ENCODE measurements at places on chromosomes 11 and 22.

- DNase-seq = no peak
Measured at GRCh38 chr22:47053726-47054141, 291.3 kb downstream of the TBC1D22A start.

DNA sequence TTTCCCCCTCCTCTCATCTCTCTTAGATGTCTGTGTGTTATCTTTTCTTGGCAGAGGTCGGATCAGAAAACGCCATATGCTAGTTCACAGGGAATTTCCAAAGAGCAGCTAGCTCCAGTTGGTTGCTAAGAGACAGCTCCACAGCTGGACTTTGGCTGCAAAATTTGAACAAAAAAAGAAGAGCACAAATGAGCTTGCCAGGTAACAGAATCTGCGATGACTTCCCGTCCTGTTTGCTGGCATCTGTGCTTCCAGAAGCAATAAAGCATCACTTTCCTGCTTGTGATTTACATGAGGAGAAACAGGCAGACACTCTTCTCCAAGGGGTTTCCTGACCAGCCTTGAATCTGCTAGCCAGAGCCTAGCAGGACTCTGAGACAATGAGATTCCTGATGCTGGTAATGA, 596.0 kb upstream of the B3GAT1 start:
- no peak for DNase-seq

- DNase-seq = no peak
Measured at GRCh38 chr11:114664641-114665040, 13.7 kb upstream of the NXPE2 start.

DNA sequence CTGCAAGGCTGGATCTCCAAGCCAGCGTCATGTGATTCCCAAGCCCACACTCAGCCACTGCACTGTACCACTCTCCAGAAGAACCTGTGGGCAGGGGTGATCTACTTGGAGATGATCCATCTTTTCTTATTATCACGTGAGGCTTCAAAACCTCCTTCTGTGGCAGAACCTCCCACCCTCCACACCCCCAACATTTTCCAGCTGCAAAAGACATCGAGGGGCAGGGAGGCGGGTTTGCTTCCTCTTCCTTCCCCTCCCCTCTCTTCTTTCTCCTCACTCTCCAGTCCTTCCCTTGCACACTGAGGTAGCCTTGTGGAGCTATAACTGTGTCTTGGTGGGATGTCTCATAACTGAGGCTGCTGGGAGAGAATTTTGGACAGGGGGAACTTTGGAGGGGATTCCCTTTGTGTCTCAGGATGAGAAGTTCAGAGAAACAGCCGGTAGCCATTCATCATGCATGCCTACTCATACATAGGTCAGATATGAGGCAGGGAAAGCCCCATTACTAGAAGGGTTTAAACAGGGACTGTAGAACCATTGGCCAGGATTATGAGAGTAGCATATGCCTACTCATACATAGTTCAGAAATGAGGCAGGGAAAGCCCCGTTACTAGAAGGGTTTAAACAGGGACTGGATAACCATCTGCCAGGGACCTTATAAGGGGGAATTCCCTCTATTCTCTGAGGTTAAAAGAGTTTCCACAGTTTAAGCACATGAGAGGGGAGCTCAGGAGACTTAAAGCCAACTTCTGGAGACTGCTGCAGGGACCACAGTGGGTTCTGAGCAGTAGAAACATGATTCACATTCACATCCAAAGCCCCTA, 420.7 kb upstream of the CADM1 start:
- no peak for DNase-seq

- no peak for DNase-seq
Measured at GRCh38 chr22:49040754-49041467, 786.8 kb downstream of the BRD1 start.

GRCh38 chr11:75324740-75325139, 26.7 kb downstream of the ARRB1 start:
- DNase-seq = no peak

DNA sequence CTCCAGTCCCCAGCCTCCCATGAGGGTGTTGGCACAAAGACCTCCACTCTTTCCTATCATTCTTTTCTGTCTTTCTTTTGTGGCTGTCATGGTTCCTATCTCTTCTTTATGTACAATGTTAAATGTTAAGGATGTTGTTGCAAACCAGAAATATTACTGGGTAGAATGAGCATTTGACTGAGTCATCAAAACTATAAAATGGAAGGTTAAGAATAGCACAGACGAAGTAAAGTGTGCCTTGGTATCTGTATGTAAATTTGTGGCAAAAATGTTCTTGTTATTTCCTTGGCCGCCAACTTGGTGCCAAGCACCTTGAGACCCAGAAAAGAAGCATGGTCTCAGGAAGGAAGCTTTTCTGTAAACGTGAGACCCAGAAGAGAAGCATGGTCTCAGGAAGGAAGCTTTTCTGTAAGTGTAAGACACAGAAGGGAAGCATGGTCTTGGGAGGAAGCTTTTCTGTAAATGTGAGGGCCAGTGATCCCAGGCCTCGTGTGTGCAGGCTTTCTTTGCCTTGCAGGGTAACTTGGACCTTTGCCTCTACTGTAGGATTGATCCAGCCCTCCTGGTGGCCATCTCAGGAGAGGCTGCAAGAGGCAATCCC, 6.7 kb upstream of the PKP3 start:
- DNase-seq = no peak

Data from stimulated activated CD4-positive, alpha-beta T cell treated with anti-CD3 and anti-CD28 coated beads, TNF-alpha, amount 100 ng/mL, for 1 hour (primary cell).